Breast epithelium (tissue), 4 donors: ENCODE measurements at places on chromosomes 12 and 14.

GRCh38 chr14:89331398-89331797 lies 85.6 kb downstream of the FOXN3 start:
- no peaks in the 10 kb centered on the region for H3K36me3 ChIP-seq
- no peaks in the 10 kb centered on the region for H3K27me3 ChIP-seq
- no peak overlapping the region for H3K4me3 ChIP-seq
- no peak overlapping the region for H3K27ac ChIP-seq
- H3K4me1 ChIP-seq, result no peaks in the 10 kb centered on the region
- no peak for DNase-seq

DNA sequence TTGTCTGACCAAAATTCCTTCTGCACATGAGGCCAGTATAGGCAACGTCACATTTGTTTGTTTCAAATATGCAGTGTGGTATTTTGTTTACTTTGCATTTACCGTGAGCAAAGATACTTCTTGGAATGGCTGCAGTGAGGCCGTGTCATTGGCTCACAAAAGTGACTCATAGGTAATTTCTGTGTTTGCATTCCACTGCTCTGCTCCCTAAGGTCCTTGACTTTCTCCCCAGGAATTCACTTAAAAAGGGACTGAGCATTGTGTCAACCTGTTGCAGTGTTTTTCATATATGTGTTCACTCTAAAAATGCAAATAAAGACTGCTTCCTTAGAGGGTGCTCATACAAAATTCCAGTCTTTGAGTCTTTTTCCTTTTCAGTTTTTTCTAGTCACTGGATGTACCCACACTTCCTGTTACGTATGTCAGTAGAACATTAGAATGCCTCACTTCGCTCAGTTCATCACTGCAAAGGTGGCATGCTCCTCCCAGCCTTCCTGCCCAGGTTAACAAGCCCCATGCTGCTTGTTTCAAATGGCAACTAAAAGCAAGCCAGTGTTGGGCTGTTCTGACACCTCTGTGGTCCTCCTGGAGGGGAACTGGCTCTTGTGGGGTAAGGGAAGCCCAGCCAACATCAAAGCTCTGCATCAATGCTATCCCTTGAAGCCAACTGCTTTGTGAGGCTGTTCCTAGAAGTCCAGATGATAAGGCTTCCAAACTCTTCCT lies 9.1 kb downstream of the C12orf76 start:
- no peaks in the 10 kb centered on the region for H3K4me1 ChIP-seq
- no peaks in the 10 kb centered on the region for H3K27me3 ChIP-seq
- no peak overlapping the region for H3K4me3 ChIP-seq

- H3K27me3 ChIP-seq, result no peaks in the 10 kb centered on the region
- no peak overlapping the region for H3K4me3 ChIP-seq
- H3K4me1 ChIP-seq, result peaks cover 11% of the 10 kb centered on the region
- H3K27ac ChIP-seq, result no peak overlapping the region
Observed at GRCh38 chr12:54215989-54216796, 27.4 kb upstream of the SMUG1 start.

DNA sequence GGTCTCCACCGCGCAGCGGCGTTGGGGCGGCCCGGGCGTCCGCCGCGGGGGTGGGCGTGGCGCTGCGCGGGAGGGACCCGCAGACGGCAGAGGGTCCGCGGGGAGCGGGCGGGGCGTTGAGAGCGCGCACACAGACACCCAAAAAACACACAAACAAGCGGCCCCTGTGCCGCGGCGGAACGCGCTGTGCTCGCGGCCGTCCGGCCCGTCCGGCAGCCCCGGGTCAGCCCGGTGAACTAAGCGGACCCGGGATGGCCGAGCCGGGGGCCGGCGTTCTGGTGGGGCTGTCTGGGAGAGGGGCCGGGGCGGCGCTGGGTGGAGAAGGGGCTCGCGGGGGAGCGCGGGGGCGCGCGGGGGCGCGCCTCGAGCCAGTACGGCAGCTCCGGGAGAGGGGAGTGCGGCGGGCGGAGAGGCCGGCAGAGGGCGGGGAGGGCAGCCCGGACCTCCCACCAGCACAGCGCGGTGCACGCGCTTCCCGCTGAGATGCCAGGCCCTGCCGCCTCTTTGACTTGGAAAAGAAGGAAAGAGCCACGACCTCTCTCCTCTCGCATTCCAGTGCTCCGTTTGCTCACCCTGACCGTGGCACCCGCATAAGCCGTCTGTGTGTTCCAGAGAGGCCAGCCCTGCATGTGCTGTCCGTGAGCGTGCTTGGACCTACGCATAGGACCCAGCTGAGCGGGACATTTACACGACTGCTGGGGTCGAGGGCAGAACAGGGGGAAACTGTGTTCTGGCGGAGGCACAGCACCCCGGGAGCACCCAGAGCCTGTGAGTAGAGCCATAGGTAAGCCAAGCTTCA lies 10.3 kb downstream of the SLC6A12 start:
- H3K27me3 ChIP-seq, result no peaks in the 10 kb centered on the region
- H3K4me1 ChIP-seq, result no peaks in the 10 kb centered on the region
- DNase-seq, result no peak
- no peaks in the 10 kb centered on the region for H3K36me3 ChIP-seq
- peak overlapping the region; percentile 59 for H3K4me3 ChIP-seq

GRCh38 chr12:131134523-131135310 lies 181.0 kb downstream of the ADGRD1 start:
- H3K27me3 ChIP-seq, result peaks cover 8% of the 10 kb centered on the region
- DNase-seq, result no peak
- H3K4me3 ChIP-seq, result no peak overlapping the region
- H3K27ac ChIP-seq, result no peak overlapping the region

DNA sequence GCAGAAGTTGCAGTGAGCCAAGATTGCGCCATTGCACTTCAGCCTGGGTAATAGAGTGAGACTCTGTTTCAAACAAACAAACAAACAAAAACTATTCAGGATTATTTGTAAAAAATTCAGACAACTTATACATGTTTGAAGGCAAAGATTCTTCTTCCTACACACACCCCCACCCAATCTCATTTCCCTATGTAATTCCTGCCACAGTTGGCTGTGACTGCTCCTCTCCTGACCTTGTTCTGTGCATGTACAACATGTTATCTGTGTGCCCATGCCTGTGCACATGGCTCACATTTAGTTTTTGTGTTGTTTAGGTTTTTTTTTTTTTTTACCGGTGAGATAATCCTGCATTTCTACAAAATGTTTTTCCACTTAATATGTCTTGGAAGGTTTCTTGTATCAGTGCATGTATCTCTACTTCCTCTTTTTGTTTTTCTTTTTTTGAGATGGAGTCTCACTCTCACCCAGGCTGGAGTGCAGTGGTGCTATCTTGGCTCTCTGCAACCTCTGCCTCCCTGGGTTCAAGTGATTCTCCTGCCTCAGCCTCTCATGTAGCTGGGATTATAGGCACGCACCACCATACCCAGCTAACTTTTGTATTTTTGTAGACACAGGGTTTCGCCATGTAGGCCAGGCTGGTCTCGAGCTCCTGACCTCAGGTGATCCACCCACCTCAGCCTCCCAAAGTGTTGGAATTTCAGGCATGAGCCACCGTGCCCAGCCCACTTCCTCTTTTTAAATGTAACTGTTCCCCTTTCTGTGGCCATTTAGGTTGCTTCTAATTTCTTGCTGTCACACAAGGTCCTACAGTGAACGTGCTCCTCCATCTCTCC lies 8.7 kb downstream of the CFAP251 start:
- no peaks in the 10 kb centered on the region for H3K36me3 ChIP-seq
- H3K4me3 ChIP-seq, result no peak overlapping the region
- no peak for DNase-seq

DNA sequence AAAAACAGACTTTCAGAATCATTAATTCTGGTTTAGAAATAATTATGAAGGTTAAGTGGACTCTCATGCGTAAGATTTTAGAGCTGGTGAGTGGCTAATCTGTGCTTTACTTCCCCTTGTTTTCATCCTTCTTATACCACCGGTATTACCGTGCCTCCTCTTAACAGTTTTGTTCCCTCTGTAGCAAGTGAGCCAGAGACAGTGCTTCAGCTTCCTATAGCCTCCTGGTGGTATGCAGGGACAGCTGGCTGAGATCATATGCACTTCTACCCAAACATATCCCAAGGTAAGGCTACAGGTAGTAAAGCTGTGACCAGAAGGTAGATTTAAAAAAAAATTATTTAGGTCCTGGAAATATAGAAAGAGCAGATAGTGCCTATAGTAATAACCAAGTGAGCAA lies 55.2 kb downstream of the PDE3A start:
- H3K4me1 ChIP-seq, result no peaks in the 10 kb centered on the region
- no peak overlapping the region for H3K4me3 ChIP-seq
- H3K27ac ChIP-seq, result no peak overlapping the region
- DNase-seq, result no peak
- no peaks in the 10 kb centered on the region for H3K27me3 ChIP-seq

DNA sequence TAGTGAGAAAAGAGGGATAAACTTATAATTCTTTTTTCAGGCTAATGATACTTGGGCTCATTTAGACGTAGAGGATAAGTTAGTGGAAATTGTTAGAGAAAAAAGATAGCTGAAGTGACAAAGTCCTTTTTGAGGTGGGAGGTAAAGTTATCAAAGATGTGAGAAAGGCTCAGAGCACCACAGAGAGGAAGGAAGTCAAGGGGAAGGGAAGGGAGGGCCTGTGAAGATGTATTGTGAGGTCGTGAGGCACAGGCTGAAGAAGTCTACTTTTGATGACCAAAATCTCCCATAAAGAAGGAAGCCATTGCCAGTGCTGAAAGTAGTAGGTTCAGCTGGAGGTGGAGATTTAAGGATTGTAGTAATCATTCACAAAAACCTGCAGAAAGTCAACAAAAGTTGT lies 19.4 kb upstream of the PTGDR start:
- no peak for DNase-seq
- H3K27me3 ChIP-seq, result no peaks in the 10 kb centered on the region
- H3K4me3 ChIP-seq, result no peak overlapping the region
- no peaks in the 10 kb centered on the region for H3K36me3 ChIP-seq
- no peak overlapping the region for H3K27ac ChIP-seq

- H3K27me3 ChIP-seq, result no peaks in the 10 kb centered on the region
- DNase-seq, result no peak
- no peak overlapping the region for H3K27ac ChIP-seq
Observed at GRCh38 chr12:116161588-116161987, 115.9 kb downstream of the MED13L start.

DNA sequence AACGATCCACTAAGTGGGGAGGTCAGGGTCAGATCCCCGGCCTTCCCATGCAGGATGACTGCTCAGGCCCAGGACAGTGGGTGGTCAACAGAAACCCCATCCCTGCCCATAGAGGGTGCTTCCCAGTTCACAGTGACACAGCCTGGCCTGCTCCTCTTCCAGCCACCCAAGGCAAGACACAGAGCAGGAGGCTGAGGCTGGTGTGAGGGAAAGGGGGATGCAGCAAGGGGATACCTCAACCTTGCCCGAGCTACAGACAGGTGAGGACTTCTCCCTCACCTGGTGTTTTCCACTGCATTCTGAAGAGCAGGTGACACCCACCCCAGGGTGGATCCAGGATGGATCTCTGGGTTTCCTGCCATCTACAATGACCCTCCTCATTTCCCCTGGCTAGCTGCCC lies 106.7 kb downstream of the KIF26A start:
- no peak overlapping the region for H3K27ac ChIP-seq
- no peak for DNase-seq
- no peak overlapping the region for H3K4me3 ChIP-seq
- H3K36me3 ChIP-seq, result no peaks in the 10 kb centered on the region

DNA sequence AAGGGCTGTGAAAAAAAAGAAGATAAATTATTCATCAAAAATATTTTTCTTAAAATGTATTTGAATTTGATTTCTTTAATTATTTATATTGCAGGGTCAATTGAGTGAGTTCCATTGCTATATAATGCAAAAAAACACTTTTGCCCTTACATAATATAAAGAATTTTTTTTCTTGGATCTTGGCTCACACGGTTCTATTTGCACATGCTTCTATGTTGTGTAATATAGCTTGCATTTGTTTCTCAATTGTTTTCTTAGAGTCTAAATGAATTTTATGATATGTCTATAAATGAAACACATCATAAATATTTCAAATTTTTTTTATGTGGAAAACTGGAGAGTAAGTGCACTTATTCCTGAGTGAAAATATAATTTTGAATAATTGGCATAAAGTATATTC lies 694.2 kb downstream of the SLC6A15 start:
- H3K4me1 ChIP-seq, result no peaks in the 10 kb centered on the region
- H3K27ac ChIP-seq, result no peak overlapping the region
- no peak for DNase-seq
- H3K36me3 ChIP-seq, result no peaks in the 10 kb centered on the region

DNA sequence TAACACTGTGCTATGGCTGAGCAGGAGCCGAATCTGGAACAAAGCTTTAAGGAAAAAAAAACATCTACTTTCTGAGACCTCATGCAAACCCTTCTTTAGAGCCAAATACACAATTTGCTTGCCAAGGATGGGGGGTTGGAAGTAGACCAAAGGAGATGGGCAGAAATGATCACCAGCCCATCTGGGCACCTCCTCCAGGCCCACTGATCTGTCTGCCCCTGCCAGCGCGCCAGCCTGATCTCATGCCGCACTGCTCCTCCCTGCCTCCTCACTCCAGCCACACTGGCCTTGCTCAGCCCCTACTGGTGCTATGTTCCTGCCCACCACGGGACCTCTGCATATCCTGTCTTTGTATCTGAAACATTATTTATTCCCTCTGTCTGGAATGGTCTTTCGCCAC lies 24.8 kb upstream of the RAB35 start:
- H3K4me3 ChIP-seq, result no peak overlapping the region
- H3K27ac ChIP-seq, result no peak overlapping the region
- DNase-seq, result no peak
- no peaks in the 10 kb centered on the region for H3K4me1 ChIP-seq
- peaks cover 45% of the 10 kb centered on the region for H3K36me3 ChIP-seq

DNA sequence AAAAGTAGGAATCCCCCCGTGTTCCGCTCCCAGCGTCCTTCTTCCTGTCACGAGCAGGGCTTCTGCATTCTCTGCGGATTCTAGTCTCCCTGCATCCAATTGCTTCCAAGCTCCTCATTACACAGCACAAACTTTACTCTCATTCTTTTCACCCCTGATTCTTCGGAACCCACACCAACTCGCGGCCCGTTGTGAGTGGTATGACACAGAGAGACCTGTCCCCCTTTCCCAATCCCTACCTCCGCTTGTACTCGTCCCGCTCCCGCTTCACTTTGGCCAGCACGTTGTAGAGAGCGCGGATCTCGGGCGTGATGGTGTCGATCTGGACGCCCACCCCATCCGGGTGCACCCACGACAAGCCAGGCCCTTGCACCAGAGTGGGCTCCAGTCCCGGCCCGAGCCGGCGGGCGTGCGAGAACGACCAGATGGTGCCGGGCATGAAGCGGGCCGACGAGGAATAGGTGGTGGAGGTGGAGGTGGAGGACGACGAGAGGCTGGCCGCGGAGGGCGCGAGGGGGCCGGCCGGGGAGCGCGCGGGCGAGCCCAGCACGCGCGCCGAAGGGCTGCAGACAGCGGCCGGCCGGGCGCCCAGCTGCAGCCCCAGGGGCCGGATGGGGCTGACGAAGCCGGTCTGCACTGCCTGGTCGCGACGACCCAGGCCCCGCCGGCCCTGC lies 687 bp downstream of the IFFO1 start:
- peak overlapping the region; percentile 69 for H3K4me3 ChIP-seq
- H3K27me3 ChIP-seq, result no peaks in the 10 kb centered on the region
- H3K36me3 ChIP-seq, result peaks cover 9% of the 10 kb centered on the region
